CD4-positive, CD25-positive, alpha-beta regulatory T cell (primary cell): ENCODE measurements at places on chromosomes 1 and 21.

GRCh38 chr1:57316291-57316690, 107.6 kb downstream of the DAB1 start:
- no peak for DNase-seq

- DNase-seq: no peak
Measured at GRCh38 chr1:176165573-176165972, 41.5 kb downstream of the COP1 start.

DNA sequence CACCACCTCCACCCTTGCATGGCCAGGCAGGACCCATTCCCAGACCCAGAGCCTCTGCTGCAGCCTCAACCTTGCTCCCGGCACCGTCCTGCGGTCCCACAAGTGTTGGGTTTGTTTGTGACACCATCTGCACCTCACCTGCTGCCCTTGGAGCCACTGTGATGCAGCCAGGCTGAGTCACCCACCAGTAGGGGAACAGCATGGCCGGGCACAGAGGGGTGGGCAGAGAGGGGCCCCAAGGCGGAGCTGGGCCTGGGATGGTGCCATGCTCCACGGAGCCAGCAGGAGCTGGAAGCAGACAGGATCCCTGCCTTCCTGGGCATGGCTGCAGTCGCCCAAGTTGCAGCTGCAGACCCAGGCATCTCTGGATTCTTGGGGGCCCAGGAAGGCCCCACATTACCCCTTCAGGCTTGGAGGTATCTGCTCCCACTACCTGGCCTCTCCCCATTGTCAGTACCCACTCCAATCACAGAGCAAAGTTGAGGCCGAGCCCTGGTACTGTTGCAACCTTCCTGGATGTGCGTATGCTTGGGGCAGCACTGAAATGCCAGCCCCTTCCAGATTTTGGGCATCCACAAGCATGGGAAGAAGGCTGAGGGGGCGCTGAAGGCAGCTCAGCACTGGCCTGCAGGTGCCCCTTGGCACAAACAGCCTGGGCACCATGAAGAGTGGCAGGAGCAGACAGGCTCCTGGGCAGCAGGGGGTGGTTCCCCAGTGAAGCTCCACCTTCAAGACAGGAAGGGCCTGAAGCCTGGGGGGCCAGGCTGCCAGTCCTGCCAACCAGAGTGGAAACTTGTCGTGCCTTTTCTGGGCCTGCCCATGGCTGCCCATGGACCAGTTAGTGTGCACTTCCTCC, 172.8 kb downstream of the MATN1 start:
- DNase-seq: no peak

- DNase-seq: no peak
Measured at GRCh38 chr21:38183961-38184360, 72.8 kb upstream of the KCNJ15 start.

- no peak for DNase-seq
Measured at GRCh38 chr1:5253036-5253435, 598.6 kb downstream of the AJAP1 start.

DNA sequence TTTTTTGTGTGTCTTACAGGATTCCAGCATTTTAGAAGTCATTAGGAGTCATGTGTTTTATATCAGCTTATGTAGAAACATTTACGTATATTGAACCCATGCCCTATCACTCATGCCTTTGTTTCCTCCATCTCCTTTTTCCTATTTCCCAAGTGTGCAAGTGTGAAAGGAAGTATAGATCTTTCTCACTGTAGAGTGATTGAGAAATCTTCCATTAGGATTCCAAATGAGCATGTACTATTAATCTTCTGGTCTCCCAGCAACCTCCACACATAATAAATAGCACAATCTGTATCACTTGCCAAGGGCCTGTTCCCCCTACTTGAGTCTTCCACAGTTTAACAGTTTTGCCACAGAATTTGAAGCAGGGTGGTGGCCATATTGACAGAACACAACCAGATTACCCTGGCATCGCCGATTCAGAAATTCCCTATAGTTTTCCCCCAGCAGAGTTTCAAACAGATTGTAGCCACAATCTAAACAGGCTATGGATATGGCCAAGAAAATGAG, 1052.8 kb downstream of the TTLL7 start:
- no peak for DNase-seq

DNA sequence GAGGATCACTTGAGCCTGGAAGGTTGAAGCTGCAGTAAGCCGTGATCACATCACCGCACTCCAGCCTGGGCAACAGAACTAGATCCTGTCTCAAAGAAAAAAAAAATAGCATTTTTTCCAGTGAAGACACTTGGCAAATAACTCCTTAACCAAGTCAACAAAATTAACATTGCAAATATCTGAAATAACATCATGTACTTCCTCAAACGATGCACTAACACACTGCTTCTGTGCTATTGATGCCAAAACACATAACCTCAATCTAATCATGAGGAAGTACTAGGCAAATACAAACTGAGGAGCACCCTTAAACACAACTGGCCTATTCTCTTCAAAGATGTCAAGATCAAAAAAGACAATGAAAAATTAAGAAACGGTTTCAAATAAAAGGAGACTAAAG, 32.3 kb downstream of the PABPC4 start:
- no peak for DNase-seq
